ENCODE measurements at places on chromosomes 7 and 10. TPM values are rescaled to one million over a fixed set of nuclear protein-coding genes. Genes with fewer than 3 reads are reported as not detected.

The SPDYE2 gene
- not detected for total RNA-seq

The CYP26A1 gene
- not detected for total RNA-seq

The FAM25C gene
- total RNA-seq = not detected

The INSIG1 gene
- total RNA-seq = 65.2 TPM

The MRC1 gene
- 19.1 TPM for total RNA-seq

The ADRA2A gene
- 4.9 TPM for total RNA-seq

The GPER1 gene
- 0.58 TPM for total RNA-seq

The MLXIPL gene
- total RNA-seq = 13.9 TPM

The USP6NL gene
- total RNA-seq = 31.5 TPM

All from stomach (tissue), 19 donors.